ENCODE measurements at places on chromosomes 5 and 9.

GRCh38 chr9:115142517-115143270 is 24.7 kb upstream of the TNC start:
- DNase-seq, result no peak

GRCh38 chr9:79224672-79225433 is 346.9 kb upstream of the TLE4 start:
- DNase-seq, result no peak

GRCh38 chr5:39730006-39730405 is 305.2 kb upstream of the DAB2 start:
- DNase-seq, result no peak

GRCh38 chr5:36705055-36705454 is 98.6 kb downstream of the SLC1A3 start:
- no peak for DNase-seq

GRCh38 chr5:117072439-117072838 is 497.8 kb upstream of the SEMA6A start:
- no peak for DNase-seq

- DNase-seq, result peak; percentile 55
These were observed 62.0 kb downstream of the ANKH start for GRCh38 chr5:14809369-14810155.

Measured in T1000 (cell line).